ENCODE measurements at places on chromosomes 5 and 9. TPM values are rescaled to one million over a fixed set of nuclear protein-coding genes. Genes with fewer than 3 reads are reported as not detected.

DNA sequence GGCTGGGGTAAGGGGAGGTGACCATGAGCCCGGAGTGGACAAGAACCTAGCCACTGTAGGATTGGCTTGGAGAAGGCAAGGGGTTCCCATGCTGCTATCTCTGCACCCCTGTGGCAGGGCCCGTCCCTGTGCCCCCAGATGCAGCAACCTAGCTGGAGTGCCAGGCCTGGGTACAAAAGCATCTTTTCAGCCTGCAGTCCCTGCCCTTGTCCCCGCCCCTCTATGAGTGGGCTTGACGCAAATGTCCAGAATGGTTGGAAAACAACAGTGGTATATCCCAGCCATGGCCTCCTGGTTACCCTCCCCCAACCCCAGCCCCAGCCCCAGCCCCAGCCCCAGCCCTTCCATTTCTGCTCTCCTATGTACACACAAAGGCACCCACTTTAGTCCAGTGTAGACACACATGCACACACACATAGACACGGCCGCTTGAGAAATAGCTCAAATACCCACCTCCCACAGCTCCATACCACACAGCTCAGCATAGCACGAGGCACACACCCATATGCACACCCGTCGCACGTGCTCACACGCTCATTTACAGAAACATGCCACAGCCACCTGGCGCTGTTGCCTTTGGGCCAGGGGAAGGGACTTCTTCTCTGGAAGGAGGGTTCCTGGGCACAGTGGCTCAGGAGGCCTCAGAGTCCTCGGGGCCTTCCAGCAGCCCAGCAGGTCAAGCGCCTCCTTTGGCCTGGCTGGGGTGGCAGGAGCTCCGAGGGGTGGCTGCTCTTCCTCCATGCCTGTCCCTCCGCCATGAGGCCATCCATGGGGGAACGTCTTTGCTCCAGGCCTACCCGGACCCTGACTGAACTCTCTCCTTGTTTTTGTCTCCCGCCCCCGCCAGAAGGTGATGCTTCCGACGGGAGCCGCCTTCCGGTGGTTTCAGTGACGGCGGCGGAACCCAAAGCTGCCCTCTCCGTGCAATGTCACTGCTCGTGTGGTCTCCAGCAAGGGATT lies 34.1 kb downstream of the CXXC5 start:
- DNase-seq, result no peak

GRCh38 chr5:82828211-82828610 lies 249.0 kb downstream of the TMEM167A start:
- no peak for DNase-seq

- DNase-seq, result peak; percentile 95
Measured at GRCh38 chr5:149485655-149486615, 65.3 kb downstream of the CSNK1A1 start.

GRCh38 chr5:146675636-146676035 lies 159.6 kb upstream of the GPR151 start:
- DNase-seq, result no peak

DNA sequence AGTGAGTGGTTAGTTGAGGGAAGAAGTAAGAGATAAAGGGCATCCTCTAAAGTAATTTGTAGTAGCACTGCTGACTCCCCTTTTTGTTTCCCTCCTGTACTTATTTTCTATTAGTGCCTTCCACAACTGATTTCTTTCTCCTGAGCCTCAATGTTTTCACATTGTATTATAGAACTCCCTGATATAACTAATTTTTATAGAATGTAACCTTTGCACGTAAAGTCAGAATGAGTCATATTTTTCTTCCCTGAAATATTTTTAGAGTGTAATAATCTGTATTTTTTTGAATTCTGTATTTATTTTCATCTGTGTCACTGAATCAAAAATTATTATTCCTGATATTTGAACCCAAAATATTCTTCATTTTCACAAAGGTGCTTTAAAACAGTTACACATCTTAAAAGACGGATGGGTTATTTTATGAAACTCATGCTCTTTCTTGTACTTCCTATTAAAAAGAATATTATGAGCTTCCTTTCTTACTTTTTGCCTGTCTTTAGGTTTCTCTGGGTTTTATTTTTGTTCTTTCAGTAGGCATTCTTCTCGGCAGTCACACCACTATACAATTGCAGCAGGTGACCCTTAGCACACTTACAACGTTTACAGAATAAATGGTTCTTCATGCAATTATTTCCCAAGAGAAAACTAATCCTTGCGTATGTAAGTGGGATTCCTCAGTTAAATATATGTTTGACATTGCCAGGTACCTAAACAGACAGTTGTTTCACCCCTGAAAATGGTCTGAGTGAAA lies 30.5 kb upstream of the DMRTA1 start:
- no peak for DNase-seq

GRCh38 chr5:134543820-134544614 lies 18.5 kb downstream of the JADE2 start:
- DNase-seq, result no peak

The CKS2 gene
- 581 TPM for total RNA-seq

The OSMR gene
- 61.1 TPM for total RNA-seq

The FLT4 gene
- 0.04 TPM for total RNA-seq

The INPP5E gene
- 2.4 TPM for total RNA-seq

The HMHB1 gene
- not detected for total RNA-seq

The SH3TC2 gene
- 0.95 TPM for total RNA-seq

The SPINK6 gene
- not detected for total RNA-seq
